Stimulated activated CD4-positive, alpha-beta T cell treated with anti-CD3 and anti-CD28 coated beads, Interleukin-12 subunit alpha, Interleukin-12 subunit beta, amount 100 ng/mL, for 4 hours (primary cell): ENCODE measurements at places on chromosomes 7 and 10.

DNA sequence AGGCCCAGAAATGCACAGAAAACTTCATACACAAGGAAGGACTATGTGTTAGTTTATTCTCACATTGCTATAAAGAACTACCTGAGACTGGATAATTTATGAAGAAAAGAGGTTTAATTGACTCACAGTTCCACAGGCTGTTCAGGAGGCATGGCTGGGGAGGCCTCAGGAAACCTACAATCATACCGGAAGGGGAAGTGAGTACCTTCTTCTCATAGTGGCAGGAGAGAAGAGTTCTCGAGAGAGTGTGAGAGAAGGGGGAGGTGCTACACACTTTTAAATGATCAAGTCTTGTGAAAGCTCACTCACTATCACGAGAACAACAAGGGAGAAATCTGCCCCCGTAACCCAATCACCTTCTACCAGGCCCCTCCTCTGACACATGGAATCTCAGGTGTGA lies 16.8 kb upstream of the RAMP3 start:
- no peak for DNase-seq

DNA sequence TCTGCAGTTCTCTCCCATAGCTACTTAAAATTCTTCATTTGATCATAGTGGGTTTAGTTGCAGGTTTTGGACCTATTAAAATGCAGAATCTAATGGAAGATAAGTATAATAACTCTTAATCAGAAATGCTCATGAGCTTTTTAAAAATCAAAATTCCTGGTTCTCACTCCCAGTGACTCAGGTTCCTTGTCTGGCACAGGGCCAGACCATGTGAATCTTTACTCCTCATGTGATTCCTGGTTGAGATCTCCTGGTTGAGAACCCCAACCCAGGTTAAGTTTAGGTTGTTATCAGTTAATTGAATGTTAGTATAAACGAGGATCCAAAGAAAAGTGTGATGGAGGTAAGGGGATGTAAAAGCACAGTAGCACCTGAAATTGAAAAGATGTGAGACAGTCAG lies 17.5 kb upstream of the TRUB1 start:
- no peak for DNase-seq

DNA sequence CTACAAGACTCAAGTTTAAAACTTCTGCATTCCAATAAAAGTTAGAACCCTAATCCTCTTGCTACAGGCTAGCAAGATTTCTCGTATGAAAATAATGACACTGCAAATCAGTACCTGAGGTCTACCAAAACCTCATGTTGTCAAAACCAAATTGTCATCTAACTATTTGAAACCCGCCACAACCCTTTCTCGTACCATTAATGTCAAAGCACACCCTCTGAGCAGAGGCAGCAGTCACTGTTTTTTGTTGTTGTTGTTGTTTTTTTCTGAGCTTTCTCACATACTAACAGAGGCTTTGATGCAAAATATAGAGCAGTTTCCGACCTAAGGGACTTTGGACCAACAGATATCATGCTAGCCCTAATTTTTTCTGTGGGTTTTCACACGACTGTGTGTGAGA lies 563.9 kb upstream of the C7orf33 start:
- no peak for DNase-seq

GRCh38 chr10:24900888-24901685 lies 51.3 kb downstream of the PRTFDC1 start:
- no peak for DNase-seq

- no peak for DNase-seq
These were observed 96.1 kb upstream of the BMPER start for GRCh38 chr7:33809228-33809627.

GRCh38 chr10:60187691-60188090 lies 202.0 kb downstream of the ANK3 start:
- no peak for DNase-seq

DNA sequence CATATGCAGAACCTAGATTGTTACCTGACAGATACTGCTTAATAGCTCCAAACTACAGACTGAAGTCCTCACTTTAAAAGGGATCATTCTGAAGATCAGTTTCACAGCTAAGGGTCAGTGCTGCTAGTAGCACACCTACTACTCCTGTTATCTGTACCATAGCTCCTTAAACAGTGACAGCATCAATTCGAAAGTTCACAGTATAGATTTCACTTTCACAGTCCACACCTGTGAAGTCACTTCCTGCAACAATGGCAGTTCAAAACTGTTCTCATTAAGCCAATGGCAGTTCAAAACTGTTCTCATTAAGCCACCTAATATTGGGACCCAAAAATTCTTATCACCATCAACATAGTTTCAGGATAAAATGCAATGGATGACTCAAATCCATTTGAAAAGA lies 10.7 kb upstream of the FHIP2A start:
- no peak for DNase-seq

DNA sequence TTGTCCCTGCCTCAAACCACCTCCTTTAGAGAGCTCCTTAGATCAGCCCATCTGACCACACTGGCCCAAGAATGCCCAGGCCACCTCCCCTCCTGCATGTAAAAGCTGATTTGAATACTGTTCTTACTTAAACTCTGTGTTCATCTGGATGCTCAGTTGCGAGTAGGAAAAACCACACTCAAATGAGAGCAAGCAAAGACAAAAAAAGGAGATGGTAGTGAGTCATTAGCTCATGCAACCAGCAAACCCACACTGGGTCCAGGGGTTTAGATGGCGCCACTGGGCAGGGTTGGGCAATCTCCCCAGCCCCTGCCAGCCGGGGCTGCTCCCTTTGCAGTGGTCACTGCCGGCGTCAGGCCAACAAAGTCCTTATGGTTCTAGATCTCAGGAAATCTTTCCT lies 32.7 kb downstream of the TSPAN15 start:
- DNase-seq: no peak

DNA sequence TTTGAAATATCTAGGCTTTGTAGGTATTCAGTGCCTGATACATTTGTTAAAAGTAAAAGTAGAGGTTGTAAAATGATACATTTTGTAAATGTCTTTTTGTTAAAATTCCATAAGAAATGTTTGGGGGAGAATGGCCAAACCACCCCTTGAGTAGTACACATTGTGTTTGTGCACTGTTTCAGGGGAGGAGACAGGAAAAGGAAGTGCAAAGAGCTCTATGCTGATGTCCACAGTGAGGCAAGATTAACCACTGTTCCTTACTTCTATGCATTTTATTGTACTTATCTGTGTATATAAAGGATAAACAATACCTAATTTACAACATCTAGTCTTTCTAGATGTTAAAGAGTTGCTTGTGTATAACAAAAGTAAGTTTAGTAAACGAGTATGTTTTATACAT lies 7.4 kb upstream of the CYCS start:
- DNase-seq: no peak
